Hematopoietic multipotent progenitor cell treated with erythropoietin and hydrocortisone succinate and interleukin-3 and kit ligand, for 6 days (in vitro differentiated cells): ENCODE measurements at places on chromosomes 6 and 20.

DNA sequence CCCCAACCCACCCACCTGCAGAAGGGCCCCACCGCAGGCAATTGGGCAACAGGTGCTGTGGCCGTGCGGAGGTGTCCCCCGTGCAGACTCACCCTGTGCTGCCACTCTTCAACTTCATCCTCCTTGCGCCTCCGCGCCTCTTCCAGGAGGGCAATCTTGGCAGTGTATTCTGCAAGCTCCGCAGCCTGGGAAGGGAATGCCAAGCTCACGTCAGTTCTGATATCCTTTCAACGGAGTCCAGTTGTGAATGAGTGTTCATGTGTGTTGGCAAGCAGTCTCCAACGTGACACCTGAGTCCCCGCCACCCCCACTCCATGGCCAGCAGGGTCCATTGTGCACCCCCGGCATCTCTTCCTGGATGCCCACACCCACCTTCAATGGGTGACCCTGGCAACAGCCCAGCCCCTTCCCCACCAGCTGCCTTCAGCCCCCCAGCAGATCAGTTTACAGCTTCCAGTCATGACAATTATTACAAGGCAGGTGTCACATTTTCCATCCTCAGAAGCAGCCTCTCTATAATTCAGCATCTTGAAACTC lies 49.9 kb downstream of the EZR start:
- DNase-seq: no peak

GRCh38 chr6:44202332-44202971 lies 14.3 kb upstream of the MYMX start:
- no peak for DNase-seq

DNA sequence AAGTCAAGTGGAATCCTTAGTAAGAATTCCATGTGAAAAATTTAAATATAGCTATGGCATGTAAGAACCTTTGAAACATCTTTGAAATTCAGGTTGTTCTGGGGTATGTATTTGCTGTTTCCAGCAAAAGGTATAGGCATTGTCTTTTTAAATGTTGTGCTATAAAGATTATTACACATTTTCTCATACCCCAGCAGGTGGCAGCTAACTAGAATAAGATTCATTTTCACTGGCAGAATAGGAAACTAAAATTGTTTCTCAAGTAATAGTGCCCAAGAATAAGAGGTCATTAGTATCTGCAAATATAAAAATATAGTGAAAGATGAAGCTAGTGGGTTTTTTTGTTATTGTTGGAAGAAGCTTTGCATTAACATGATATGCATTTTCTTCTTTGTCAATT lies 1.8 kb downstream of the GRIK2 start:
- DNase-seq: no peak

GRCh38 chr20:6467562-6467961 lies 299.9 kb upstream of the BMP2 start:
- no peak for DNase-seq

- no peak for DNase-seq
These were observed 327.5 kb downstream of the SYNE1 start for GRCh38 chr6:152309648-152310047.

DNA sequence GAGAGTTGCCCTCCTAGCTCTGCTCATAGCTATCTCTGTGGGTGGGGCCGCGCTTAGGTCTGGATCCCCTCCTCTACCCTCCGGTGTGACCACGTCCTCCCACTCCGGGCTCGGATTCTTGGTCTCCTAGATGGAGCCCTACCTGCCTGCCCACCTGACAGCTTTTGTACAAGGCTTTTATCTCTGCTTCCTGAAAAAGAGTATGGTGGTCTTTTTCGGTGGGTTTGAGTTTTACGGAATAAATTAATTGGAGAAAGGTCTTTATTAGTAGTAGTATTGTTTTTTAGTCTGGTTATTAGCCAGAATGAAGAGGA lies 773 bp downstream of the SMAP1 start:
- DNase-seq: peak; percentile 79

GRCh38 chr6:63352069-63352543 lies 32.3 kb upstream of the LGSN start:
- peak; percentile 38 for DNase-seq

- DNase-seq: no peak
These were observed 21.4 kb downstream of the KCNQ5 start for GRCh38 chr6:72643214-72643613.

- DNase-seq: no peak
These were observed 344.7 kb downstream of the CDC5L start for GRCh38 chr6:44732243-44732642.

- DNase-seq: no peak
These were observed 201.5 kb upstream of the KCNQ5 start for GRCh38 chr6:72420409-72420808.

DNA sequence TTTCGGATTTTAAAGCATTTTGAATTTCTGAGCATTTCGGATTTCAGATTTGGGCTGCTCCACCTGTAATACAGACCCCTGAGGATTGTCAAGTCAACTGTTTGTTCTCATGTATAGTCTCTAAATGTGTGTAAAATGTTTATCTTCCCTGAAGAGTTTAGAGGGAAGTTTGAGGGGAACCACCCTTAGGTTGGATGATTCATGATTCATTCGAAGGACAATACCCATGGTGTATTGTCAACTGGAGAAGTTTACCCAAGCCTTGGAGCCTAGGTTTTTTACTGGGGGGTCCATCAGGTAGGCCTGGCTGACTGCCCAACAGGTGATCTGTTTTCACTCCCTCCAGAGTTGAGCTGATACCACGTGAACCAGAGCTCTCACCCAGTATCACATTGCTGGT lies 18.9 kb downstream of the GSTA4 start:
- no peak for DNase-seq

DNA sequence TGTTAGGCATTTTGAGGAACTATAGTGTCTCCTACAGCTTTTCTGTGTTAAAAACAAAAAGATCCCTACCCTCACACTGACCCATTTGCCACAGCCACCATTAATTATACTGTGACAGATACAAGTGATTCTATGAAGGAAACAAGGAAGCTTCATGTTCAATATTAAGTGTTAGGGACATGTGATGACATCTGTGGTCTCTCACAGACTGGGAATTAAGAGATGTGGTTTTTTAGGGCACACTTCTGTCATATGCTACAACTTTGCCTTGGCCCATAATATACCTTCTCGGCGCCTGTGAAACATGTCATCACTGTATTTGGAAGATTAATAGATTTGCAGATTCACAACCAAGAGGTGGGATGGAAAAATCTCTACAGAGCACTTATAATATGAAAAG lies 102.9 kb upstream of the TCF21 start:
- DNase-seq: no peak

GRCh38 chr6:37396571-37397180 lies 36.3 kb upstream of the CMTR1 start:
- DNase-seq: no peak

DNA sequence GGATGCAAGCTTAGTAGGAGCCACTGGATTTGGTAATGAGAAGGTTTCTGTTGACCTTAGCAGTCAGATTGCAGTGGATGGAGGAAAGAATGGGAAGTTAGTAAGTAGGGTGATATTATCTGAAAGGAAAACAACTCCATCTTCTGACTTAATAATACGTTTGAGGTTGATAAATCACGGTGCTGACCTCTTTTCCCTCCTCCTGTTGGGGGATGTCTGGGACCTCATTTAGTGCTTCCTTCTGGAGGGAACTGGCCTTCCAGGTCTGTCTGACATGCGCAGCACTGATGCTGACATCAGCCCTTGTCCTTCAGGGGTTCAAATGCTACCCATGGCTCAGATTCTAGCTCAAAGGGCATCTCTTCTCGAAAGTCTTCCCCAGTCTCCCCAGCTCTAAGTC lies 48.2 kb upstream of the AKAP12 start:
- DNase-seq: no peak

- DNase-seq: no peak
These were observed 136.0 kb downstream of the MMUT start for GRCh38 chr6:49327005-49327404.

DNA sequence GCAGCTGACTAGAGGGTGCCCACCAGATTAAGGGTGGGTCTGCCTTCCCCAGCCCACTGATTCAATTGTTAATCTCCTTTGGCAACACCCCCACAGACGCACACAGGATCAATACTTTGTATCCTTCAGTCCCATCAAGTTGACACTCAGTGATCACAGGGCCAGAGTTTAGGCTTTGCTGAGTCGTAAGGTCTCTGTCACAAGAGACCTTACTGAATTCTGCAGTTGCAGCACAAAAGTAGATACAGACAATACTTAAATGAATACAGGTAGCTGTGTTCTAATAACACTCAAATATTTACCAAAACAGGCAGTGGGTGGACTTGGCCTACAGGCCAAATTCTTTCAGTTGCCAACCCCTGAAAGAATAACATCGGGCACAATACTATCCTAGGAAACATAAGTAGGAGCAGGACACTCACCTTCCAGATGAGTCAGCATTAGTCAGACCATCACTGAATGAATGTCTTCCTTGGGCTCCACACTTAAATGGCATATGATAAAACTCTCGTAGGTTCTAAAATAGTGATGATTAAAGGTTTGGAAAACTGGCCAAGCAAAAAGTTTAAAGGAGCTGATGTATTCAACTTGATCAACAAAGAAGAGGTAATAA lies 190.0 kb downstream of the UBE3D start:
- no peak for DNase-seq

- peak; percentile 9 for DNase-seq
These were observed 54.6 kb upstream of the ECHDC1 start for GRCh38 chr6:127397729-127398630.

DNA sequence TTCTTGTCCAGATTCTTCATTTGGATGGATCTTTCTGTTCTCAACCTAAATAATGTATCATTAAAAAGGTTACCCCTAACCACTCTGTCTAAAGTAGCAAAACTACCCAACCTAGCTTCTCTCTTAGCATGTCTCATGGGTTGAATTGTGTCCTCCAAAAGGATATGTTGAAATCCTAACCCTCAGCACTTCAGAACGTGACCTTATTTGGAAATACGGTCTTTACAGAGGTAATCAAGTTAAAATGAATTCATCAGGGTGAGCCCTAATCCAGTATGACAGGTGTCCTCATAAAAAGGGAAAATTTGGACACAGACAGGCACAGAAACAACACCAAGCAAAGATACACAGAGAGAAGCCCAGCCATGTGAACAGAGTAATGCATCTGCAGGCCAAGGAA lies 6.1 kb upstream of the FRK start:
- no peak for DNase-seq

- peak; percentile 2 for DNase-seq
These were observed 146.9 kb downstream of the MACROD2 start for GRCh38 chr20:14142171-14142570.

DNA sequence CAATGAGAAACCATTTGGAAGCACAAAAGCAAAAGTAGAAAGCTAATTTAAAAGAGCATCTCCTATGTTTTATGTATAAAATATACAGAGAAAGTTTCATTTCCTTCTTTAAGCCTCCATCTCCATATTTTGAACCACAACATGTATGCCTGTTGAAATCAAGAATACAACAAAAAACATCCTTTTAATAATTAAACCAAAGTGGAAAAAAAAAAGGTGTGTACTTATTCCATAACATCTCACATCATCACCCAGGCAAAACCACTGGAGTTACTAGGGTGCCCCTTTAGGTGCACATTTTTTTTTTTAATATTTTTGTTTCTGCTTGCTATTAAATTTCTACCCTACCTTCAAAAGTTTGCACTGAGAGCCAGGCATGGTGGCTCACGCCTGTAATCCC lies 43.0 kb downstream of the EDN1 start:
- DNase-seq: no peak

- no peak for DNase-seq
These were observed 119.0 kb upstream of the SGK1 start for GRCh38 chr6:134436950-134437349.

DNA sequence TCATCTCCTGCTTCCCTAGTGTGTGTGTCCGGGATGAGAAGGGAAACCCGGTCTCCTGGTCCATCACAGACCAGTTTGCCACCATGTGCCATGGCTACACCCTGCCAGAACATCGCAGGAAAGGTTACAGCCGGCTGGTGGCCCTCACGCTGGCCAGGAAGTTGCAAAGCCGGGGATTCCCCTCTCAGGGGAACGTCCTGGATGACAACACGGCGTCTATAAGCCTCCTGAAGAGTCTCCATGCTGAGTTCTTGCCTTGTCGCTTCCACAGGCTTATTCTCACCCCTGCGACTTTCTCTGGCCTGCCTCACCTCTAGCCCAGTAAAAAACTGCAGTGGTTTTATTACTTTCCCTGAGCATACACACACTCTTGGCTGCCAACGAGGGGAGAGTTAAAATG lies 23.9 kb upstream of the C6orf141 start:
- DNase-seq: no peak

DNA sequence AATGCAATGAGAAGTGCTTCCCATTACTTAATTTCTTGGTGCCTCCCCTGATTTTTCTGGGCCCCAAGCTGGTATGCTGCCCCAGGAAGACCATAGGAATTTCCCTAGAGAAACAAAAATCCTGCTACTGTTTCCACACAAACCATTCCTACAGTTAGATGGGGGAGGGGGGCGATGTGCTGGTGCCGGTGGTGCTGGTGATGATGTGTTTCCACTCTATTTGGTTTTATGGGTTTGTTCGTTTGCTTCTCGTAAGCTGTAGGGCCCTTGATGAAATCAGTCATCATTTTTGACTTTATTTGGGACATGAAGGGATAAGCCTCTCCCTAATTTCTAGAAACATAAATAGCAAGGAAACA lies 105.1 kb downstream of the MKKS start:
- DNase-seq: no peak

DNA sequence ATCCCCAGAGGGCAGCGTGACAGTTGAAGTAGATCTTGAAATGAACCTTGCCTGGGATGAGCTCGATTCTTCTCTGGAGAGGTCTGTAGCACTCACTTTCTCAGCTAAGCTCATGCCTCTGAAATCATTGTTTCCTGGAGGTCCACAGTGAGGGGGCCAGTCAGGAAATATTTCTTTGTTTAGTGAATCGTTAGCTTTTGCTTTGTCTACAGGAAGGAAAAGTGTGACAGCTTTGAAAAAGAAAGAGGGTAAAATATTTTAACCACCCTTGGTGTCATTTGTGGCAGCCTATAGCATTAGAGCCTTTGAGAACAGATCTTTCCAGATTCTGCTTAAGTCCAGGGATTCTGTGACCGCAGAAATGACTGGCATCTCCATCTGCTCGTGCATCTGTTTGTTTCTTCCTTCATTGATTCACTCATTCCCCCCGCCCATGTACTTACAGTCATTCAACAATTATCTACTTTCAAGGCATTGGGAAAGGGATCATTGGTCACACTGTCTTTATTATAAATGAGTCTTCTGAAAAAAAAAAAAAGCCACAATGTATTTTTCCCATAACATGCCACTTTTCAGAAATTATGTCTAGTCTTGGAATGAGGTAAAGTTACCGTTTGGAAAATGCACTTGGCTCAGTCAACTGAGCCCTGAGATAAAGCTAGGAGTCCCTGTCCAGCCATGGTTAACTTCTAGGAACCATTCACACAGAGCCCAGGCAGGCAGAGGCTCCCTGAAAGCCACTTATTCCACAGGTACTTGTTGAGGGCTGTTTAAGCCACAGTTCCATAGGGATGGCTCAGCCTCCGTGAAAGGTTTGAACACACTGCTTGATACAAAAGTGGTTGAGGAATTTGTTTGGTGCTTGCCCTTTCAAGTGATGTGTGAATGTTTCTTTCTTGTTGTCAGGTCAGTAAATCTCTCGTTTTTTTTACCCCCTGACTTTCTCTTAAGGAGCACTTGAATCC lies 86.0 kb downstream of the TIAM2 start:
- DNase-seq: peak; percentile 37
